ENCODE measurements at places on chromosomes 16 and 17. TPM values are rescaled to one million over a fixed set of nuclear protein-coding genes. Genes with fewer than 3 reads are reported as not detected.
A peak's percentile ranks its signal among the peaks of the same experiment; 100 is the strongest.

GRCh38 chr16:82368041-82368440 lies 198.0 kb upstream of the MPHOSPH6 start:
- no peak for DNase-seq

DNA sequence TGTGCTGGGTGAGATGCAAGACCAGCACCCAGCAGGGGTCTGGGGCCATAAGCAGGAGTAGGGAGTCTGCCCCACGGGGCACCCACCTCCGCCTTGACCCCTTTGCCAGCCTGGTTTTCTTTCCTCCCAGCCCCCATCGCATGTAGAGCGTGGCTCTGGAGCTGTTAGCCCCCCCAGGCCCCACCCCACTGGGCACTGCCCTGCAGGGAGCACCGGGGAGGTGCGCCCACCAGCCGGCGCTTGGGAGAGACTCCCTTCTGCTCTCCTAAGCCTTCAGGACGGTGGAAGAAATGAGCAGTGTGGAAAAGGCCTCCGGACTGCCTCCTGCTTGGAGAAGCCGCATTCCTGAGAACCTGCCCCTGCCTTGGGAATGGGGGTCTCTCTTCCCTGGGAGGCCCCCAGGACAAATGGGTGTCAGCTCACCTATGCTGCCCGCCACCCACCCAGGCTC lies 186.2 kb downstream of the IRF8 start:
- DNase-seq: no peak

- no peak for DNase-seq
Observed at GRCh38 chr16:62029947-62030346, 6.3 kb downstream of the CDH8 start.

DNA sequence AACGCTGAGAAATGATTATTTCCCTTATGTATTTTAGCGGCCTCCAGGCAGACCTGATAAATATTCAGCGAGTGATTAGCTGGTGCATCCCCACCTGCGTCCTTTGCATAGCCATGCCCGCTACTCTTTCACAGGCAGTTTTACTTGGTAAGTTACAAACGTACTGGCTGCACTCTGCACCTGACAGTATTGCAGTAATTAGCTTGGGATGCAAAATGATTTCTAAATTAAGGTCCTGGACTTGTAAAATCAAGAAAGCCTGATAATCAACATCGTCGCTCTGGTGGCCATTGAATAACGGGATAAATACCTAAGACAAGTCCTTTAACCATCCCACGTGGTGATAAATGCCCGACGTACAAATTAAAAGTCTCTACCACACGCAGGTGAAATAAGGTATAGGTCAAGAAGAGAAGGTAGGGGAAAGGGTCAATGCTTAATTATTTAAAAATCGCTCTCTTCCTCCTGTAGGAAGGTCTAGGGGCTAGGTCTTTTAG lies 998 bp upstream of the PRKCA start:
- DNase-seq: no peak

- DNase-seq: no peak
Observed at GRCh38 chr17:2814481-2815341, 18.5 kb downstream of the RAP1GAP2 start.

GRCh38 chr16:2432801-2433505 lies 3.7 kb downstream of the CCNF start:
- no peak for DNase-seq

GRCh38 chr16:30551781-30552180 lies 6.4 kb downstream of the ZNF764 start:
- no peak for DNase-seq

DNA sequence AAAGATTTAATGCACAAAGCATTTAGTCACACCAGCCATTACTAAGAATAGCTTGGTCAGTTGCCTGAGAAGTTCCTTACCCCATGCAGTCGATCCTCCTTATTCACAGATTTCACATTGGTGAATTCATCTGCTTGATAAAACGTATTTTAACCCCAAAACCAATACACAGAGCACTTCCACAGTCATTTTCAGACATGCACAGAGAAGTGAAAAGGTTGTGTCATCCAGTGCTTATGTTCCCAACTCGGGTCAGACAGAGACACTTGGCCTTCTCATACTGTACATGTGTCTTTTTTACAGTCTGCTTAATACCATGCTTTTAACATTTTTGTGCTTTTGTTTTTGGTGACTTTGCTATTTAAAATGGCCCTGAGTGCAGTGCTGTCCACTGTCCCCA lies 219.7 kb downstream of the SPECC1 start:
- DNase-seq: no peak

DNA sequence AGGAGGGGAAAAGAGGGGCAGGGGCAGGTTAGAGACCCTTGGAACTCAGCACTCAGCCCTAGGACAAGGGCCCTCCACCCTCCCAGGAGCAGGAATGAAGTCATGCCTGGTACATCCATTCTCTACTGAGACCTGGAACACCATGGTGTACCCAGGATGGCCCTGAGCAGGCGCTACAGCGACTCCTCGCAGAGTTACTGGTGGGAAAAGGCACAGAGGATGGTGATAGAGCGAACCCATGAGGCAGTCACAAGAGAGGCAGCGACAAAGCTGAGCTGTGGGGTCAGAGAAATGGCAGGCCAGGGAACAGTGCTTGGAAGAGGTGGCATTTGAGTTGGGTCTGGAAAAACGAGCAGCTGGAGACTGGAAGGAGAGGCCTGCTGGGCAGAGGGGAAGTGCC lies 37.5 kb downstream of the SRCIN1 start:
- no peak for DNase-seq

DNA sequence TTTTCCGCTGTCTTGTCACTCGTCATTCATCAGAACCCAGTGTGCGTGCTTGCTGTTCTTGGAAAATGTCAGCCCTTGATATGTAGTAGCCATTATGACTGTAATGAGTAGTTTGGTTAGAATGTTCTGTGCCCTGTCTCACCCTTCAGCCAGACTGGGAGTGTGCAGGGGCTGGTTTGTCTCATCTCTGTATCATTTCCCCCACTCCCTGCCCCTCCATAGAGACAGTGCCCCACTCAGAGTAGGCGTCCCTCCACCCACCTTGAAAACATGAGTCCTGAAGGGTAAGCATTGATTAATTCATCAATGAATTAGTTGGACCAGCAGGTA lies 137.0 kb upstream of the PLCG2 start:
- DNase-seq: no peak

GRCh38 chr16:85515830-85516397 lies 97.2 kb upstream of the GSE1 start:
- no peak for DNase-seq

DNA sequence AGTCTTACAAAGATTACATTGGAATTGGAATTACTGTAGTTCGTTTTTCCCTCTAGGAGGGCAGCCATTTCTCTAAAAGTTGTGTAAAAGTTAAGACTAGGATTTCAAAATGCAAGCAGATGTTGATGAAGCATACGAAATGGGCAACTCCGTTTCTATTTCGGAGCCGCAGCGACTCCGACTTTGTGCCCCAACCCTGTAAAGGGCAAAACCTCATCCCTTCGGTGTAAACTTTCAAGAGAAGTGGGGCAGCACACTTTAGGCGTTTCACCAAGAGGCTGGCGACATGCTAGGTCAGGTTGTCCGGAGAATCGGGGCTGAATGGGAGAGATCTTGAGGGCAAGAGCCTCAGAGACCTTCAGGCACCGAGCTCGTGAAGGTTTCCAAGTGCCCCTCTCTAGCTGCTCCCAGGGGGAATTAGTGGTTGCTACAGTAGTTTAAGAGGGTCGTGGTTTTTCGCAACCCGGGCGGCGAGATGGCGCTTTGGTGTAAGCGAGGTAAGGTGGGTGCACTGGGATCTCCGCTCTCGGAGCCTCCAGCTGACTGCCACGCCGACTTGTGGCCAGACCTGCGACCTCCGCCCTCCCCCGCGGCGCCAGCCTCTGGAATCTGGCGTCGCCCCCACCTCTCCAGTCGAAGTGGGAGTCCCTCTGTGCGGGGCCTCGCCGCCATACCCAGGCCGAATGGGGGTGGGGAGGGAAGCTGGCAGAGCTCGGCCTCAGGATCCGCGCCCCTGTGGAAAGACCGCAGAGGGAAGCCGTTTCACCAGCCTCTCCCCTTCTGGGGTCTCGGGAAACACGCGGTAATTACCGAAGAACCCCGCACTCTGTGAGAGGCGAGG lies 1.0 kb upstream of the HEXIM2 start:
- DNase-seq: peak; percentile 87

- DNase-seq: peak; percentile 83
Observed at GRCh38 chr17:3913531-3914311, 2.5 kb downstream of the P2RX1 start.

DNA sequence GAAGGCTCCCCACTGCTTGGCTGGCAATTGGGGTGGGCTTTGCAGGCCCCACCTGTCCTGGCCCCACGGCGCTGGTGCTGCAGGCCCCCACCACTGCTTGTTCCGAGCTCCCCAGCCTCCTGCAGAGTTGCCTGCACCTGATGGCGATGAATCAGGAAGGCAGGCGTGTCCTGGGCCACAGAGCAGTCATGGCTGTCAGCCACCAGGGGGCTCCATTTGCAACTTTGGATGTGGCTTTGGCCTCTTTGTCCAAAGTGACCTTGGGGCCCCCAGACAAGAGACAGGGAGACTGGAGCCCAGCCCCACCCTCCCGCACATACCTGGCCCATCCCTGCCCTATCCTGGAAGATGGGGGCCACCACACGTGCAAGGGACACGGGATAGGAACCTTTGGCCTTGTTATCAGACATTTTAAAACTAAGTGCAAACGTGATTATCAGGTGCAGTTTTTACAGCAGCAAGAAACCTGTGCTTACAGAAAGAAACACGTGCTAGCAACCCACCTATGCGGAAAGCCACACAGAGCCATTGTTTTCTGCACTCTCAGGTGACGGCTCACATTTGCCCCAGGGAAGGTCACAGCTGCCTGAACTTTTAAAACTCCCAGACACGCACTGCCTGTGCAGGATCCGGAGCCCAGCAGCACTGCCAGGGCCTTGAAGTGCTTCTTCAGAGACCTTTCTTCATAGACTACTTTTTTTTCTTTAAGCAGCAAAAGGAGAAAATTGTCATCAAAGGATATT lies at the start of gene DNASE1:
TSS of gene DNASE1 (plus strand) at position 443 of the 743 bp plus-strand sequence. CDS start 683 bp downstream, outside the sequence.
- DNase-seq: no peak

- DNase-seq: no peak
Observed at GRCh38 chr16:58661199-58661830, 23.3 kb downstream of the SLC38A7 start.

GRCh38 chr17:70808596-70808995 lies 639.3 kb downstream of the KCNJ2 start:
- DNase-seq: no peak

DNA sequence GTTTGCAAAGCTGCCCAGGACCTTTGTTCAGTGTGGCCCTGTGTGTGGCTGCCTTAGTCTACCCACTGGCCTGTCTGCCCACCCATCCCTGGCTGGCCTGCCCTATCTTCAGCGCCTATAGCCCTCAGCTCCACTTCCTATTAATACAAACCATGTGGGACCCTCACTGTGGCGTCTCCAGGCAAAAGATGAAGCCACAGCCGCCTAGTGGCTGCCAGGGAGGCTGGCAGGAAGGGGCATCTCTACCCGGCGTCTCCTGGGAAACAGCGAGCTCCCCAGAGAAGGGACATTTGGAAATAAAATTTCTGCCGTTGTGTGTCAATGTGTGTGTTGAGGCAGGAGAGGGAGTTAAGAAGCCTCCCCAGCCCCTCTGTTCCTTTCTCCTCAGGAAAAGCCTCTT lies 31.5 kb downstream of the NEUROD2 start:
- DNase-seq: no peak

- DNase-seq: no peak
Observed at GRCh38 chr16:57848181-57848580, 45.9 kb upstream of the KIFC3 start.

- peak; percentile 54 for DNase-seq
Observed at GRCh38 chr17:68169840-68170239, 78.0 kb upstream of the AMZ2 start.

DNA sequence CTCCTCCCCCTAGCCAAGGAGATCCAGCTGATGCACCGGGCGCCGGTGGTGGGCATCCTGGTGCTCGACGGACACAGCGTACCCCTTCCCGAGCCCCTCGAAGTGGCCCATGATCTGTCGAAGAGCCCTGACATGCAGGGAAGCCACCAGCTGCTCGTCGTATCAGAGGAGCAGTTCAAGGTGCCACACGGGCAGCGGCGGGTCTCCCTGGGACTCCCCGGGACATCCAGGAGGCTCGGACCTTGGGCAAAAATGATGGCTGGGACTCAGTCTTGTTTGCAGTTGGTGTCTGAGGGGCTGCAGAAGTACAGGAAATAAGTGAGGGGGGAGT lies 15.8 kb upstream of the MYO15B start:
- DNase-seq: no peak

DNA sequence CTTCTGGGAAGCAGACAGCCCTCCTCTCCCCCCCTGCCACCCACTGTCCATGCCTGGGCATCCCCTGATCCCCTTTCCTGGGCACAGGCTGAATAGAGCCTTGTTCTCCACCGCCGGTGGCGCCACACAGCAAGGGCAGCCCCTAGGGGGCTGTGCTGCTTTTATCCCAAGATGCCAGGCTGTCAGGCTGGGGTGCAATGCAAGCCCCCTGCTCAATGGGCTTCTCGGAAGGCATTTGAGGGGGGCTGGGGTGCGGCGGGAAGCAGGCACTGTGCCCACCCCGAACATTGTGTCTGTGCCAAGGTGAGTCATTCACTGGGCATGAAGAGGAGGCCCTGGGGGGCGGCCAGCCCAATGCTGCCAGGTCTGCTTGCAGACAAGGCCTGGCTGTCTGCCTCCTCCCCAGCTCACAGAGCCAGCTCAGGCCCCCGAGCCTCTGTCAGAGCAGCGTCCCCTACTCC lies 1.5 kb upstream of the GFAP start:
- DNase-seq: no peak

DNA sequence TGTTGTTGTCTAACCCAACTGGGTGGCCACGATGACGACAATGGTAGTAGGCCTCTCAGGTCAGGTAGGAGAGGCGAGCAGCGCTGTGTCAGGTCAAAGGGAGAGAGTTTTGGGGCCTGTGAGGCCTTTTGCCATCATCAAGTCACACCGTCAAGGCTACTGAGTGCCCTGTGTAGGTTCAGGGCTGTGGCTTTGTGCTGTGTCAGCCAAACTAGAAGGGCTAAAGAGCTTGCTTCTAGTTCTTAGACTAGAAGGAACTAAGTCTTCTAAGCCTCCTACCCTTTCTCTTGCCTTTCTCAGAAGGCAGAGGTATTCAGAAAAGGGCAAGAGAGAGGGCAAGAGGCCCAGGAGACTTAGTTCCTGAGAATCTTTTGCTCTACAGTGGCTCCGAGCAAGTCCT lies 25.0 kb upstream of the EFCAB13 start:
- DNase-seq: no peak

Gene CHD3
- 170 TPM for total RNA-seq

Gene CACNG5
- 0.68 TPM for total RNA-seq

Gene DEXI
- total RNA-seq: 36.6 TPM

Gene NPB
- total RNA-seq: 0.64 TPM

Gene RHOT1
- total RNA-seq: 26.2 TPM

Gene PALB2
- total RNA-seq: 19.3 TPM

Gene HS3ST3A1
- total RNA-seq: 7.6 TPM

Gene RPGRIP1L
- total RNA-seq: 21.4 TPM

Gene ST6GALNAC2
- 10.4 TPM for total RNA-seq

Gene ZNF75A
- 50.8 TPM for total RNA-seq

Gene KRTAP4-9
- not detected for total RNA-seq

Gene RBFOX1
- 21.0 TPM for total RNA-seq

Gene HOXB9
- 1.6 TPM for total RNA-seq

Gene KCNH6
- total RNA-seq: 9.0 TPM

Gene ALOX15
- total RNA-seq: 2.1 TPM

Gene CCL7
- total RNA-seq: not detected

Gene ACAP1
- total RNA-seq: 3.2 TPM

Gene MYH3
- total RNA-seq: 11.2 TPM
